ENCODE measurements at places on chromosomes 11 and 22.

DNA sequence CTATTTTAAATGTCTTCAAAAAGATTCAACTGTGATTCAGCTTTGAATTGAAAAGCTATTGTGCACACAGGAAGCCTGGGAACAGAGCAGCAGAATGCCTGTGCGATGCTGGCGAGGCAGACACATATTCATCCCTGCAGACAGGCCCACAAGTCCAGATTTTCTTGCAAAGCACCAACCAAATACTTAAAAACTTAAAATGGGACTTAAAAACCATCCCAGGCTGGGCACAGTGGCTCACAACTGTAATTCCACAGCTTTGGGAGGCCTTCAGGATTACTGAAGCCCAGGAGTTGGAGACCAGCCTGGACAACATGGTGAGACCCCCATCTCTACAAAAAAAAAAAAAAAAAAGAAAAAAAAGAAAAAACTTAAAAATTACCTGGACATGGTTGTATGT, 122.6 kb upstream of the SERPIND1 start:
- DNase-seq: no peak

DNA sequence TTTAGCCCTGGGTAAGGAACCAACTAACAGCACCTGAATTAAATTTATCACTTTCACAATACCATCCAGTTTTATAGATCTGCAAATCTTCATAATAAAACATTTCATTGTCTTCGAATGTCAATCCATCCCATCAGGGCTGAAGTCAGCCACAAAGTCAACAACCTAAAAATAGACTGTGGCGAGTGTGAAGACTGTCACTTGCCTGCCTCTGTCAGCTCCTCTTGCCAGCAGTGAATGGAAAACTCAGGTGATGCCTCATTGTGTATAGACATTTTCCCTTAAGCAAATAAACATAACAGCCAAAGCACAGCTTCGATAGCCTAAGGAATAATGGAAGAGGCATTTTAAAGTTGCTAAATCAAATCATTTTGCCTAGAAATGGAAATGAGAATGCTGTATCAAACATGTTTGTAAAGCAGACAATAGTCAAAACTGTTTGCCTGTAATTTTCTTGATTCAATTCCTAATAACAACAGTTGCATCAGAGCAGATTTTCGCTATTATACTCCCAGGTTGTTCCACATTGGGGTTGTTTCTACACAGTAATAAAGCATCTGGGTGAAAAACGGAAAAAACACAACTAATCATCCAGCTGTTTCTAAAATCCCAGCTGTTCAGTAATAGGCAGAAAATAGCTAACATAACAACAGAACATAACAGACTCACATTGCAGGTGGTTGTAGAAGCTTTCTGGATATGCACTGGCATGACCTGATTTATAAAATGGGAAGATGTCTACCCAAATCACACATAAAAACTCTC, 15.7 kb downstream of the KCNA4 start:
- DNase-seq: no peak

GRCh38 chr11:10450462-10451425, 4.3 kb upstream of the AMPD3 start:
- peak; percentile 61 for DNase-seq

- no peak for DNase-seq
These were observed 4.7 kb downstream of the KCNJ4 start for GRCh38 chr22:38450234-38450797.

- DNase-seq: no peak
These were observed 18.4 kb upstream of the LDHA start for GRCh38 chr11:18375941-18376340.

DNA sequence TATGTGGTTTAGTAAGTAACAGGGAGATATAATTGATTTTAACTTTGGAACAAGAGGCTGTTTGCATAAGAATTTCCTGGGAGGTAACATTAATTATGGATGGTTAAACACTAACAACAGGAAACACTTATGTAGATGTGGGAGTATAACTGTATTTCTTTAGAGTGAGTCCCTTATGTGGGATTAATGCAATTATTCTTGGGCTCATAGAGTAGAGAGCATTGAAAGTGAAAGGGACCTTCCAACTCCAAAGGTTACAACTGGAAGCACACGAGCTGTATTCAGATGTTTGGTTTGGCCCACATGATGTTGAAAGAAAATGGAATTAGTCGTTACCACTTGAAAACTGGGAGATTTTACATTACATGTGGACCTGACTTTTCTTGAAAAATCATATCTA, 53.5 kb downstream of the BBOX1 start:
- DNase-seq: no peak

DNA sequence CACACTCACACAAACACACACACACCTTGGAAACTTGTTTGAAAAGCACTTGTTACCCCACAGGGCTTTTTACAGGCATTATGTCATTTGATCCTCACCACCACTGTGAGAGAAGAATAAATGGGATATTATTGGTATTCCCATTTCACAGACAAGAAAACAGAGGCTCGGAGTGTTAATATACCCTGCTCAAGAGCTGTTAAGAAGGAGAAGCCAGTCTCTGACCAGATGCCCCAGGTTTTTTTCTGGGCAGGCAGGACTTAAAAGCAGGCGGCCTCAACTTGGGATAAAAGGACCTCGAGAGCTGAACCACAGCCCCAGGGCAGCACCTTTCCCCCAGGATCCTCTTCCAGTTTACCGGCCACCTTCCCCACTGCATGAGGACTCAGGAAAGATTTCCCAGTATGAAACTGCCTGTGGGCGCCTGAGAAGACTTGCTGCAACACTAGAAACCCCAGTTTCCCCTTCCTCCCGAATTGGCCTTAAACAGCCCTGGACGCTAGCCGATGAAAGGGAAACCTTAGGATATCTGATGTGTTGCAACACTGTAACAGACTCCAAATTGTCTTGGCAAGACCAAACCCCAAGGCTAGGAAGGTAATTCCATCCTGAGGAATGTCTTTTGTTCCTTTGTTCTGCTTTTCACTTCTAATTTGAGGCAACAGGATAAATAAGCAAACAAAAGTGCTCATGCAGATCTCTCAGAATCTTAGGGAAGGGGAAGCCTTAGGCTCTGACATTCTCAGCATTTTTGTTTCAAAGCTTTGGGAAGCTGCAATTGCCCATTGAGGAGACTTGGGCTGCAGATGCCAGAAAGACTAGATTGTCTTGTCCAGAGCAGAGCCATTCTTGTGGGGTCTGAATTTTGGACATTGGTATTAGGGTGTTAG, 173.5 kb downstream of the TRIM29 start:
- DNase-seq: no peak

DNA sequence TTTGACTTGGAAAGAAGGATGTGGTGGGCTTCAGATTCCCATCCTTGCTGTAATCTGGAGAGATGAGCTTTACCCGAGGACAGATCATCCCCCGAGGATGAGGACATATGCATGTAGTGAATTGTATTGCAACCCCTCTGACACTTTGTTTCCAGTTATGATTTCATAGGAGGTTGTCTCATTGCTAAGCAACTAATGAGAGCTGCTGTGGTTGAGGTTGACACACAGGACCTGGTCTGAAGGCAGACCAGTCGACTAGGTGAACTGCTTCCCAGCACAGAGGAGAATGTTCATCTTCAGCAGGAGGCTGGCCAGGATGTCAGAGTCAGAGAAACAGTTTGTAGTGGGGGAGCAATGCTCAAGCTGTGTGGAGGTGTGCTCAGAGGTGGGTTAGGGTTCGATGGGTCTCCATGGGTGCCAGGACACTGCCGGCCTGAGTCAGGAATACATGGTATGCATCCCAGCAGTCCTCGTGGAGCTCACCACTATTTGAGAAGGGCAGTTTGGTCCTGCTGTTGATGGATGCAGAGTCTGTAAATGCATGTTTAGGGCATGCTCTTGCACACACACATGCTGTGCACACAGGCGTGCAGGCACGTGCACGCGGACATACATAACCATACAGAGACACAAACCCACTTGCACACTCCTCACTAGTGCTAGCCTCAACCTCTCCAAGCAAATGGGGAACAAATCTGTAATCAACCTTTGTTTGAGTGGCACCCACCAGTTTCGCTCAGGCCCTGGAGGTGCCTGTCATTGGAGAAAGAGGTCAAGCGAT, 153.7 kb downstream of the TBC1D22A start:
- no peak for DNase-seq

DNA sequence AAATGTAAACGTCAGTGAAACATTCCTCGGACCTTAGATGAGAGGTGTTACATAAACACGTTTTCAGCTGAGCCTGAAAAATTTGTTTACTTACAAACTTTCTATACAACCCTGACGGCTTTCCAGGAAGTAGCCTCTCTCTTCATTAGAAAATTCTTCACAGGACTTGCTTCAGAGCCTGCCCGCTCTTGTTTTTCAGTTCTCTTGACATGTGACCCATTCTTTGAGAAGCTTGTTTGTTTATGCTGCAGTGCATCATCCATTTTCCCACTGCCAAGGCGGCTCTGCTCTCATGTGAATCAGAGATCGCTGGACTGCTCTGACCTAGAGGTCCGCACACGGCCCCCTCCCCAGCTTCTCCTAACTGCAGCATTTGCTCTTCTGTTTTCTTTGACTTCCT, 47.9 kb upstream of the ARHGAP42 start:
- no peak for DNase-seq

- DNase-seq: no peak
These were observed 12.5 kb downstream of the PATZ1 start for GRCh38 chr22:31333641-31334040.

DNA sequence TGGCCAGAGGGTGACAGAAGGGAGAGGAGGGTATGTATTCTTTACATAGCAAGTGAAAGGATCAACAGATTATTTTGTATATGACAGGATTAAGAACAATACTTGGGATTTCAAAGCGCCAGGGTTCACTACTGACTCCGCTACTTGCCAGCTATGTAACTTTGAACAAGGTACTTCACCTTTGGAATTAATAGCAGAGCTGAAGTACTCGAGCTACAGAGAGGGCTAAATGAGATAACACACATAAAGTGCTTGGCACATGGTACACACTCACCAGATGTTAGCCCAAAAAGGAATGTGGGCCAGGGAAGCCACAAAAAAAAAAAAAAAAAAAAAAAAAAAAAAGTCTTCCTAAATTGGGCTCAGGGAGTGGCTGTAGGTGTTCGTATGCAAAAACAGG, 408.4 kb downstream of the BUD13 start:
- no peak for DNase-seq

DNA sequence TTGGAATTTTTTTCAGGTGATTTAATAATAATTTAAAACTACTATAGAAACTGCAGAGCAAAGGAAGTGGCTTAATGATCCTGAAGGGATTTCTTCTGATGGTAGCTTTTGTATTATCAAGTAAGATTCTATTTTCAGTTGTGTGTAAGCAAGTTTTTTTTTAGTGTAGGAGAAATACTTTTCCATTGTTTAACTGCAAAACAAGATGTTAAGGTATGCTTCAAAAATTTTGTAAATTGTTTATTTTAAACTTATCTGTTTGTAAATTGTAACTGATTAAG, 3.4 kb downstream of the MALAT1 start:
- no peak for DNase-seq

DNA sequence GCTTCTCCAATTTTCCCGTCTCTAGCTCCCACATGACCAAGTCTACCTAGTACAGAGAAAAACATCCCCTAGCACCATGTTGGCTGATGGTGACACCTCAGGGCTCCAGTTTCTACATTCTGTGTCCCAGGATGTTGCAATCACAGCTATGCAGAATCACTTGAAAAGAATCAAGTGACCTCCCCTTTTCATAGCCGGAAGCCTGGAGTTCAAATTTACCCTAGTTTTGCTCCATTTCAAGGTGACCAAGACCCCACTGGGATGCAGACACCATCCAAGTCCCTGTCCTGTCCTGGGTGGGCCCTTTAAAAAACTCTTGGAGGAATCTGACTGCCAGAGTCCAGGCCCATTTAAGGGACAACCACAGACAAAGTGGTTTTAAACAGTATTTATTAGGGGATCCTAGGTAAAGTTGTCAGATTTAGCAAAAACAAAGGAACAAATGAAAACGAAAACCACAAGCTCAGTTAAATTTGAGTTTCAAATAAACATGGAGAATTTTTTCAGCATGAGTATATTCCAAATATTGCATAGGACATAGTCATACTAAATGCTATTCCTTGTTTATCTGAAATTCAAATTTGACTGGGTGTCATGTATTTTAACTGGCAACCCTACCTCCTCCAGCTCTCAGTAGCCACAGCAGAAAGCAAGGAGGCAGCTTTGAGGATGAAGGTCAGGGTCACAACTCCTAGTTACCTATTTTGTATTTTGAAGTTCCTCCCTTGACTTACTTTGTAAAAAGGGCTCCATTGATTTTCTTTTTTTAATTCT, 52.4 kb downstream of the MIAT start:
- DNase-seq: no peak

DNA sequence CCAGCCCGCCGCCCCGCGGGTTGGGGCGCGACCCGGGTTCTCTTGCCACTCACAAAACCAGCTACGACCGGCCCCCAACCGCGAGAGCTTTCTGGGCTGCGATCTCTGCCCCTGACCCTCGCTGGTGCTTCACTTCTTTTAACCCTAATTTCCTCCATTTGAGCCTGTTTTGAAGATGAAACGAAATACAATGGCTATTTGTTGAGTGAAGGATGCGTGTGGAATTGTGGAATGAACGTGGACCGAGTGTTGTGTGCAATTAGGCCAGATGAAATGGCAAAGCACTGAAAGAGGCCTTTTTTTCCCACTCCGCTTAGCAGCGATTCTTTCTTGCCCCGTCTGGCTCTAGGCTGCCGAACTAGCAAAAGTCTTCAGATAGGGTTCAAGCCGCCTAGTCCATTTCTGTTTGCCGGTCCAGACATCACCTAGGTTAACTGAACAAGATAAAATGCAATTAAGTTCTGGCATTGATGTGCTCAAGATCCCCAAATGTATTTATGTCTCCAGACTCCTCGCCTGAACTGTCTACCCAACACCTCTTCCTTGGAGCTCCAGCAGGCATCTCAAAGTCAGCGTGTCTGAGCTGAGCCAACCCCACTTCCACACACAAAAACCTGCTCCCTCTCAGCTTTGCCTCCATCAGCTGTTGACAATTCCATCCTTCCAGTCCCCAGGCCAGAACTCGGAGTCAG, 471 bp upstream of the TMEM184B start:
- no peak for DNase-seq

GRCh38 chr11:9633679-9634078, 30.2 kb upstream of the SWAP70 start:
- no peak for DNase-seq

DNA sequence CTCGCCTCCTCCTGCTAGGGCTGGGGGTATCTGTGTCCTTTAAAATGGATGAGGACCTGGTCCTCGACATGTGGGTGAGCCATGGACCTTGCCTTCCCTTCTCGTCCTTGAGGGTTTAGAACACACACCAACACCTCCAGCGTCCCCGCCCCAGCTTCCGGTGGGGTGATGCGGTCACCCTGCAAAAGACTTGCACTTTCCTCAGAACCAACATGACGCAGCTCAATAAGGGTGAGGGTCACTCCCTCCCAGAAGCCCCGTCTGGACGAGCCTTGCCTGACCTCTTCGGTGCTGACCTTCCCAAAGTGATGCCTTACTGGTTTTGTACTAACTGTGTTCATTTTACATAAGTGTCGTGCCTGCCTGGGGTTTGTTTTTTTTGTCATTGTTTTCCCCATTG, 41.0 kb downstream of the DBX1 start:
- DNase-seq: no peak

GRCh38 chr11:129722529-129722928, 93.1 kb upstream of the TMEM45B start:
- no peak for DNase-seq
